WTC11 (cell line): ENCODE measurements at places on chromosomes 3 and 15. TPM values are rescaled to one million over a fixed set of nuclear protein-coding genes. Genes with fewer than 3 reads are reported as not detected.

The A4GNT gene
- total RNA-seq: not detected in 3 replicates

The SCN11A gene
- 0.13 to 0.27 TPM (median 0.25 TPM) in 3 replicates for total RNA-seq

GRCh38 chr3:4232798-4233197 is 70.4 kb upstream of the SETMAR start:
- DNase-seq: no peak
- H3K27ac ChIP-seq: no peak overlapping the region
- H3K4me3 ChIP-seq: no peak overlapping the region
- no peaks in the 10 kb centered on the region for H3K36me3 ChIP-seq
- peaks cover 20% of the 10 kb centered on the region for H3K4me1 ChIP-seq

The NR2E3 gene
- 0.57 to 1.4 TPM (median 0.80 TPM) in 3 replicates for total RNA-seq

GRCh38 chr3:63900010-63900409 is 12.2 kb downstream of the SCAANT1 start:
- no peak overlapping the region for H3K4me3 ChIP-seq
- DNase-seq: no peak
- no peaks in the 10 kb centered on the region for H3K27me3 ChIP-seq
- H3K36me3 ChIP-seq: peaks cover 9% of the 10 kb centered on the region

The CGNL1 gene
- total RNA-seq: 57.3 to 69.5 TPM (median 67.1 TPM) in 3 replicates

DNA sequence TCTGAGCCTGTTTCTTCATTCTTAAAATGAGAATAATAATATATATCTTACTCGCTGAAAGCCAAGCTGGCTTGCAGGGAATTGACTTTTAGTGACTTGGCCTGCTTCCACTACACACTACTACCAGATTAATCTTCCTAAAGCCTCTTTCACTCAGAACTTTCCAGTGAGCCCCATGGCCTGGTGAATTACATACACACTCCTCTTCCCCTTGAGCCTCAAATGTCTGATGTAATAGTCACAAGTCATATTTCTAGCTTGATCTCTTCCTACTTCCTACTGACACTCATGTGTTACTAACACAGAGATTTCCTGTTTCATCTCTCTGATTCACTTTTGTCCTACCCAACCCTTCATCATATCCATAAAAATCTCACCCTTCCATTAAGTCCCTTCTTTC is 82.7 kb upstream of the SOX2 start:
- no peak for DNase-seq
- H3K27ac ChIP-seq: no peak overlapping the region
- H3K4me3 ChIP-seq: no peak overlapping the region
- H3K36me3 ChIP-seq: no peaks in the 10 kb centered on the region
- H3K27me3 ChIP-seq: no peaks in the 10 kb centered on the region

DNA sequence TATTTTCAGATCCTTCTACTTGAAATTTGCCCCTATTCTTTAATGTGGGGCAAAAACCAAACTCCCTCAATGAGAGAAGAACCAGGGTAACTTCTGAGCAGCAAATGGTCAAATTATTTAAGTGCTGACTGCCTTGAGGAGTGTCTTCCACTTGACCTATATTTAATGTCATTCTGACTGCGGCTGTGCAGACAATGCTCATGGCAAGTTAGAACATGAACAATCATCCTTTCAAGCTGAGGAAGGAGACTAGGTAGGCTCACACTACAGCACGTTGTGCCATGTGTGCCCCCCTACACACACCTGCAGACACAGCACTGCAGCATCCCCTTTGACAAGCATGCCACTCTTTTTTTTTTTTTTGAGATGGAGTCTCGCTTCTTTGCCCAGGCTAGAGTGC is 98.2 kb downstream of the OSBPL10 start:
- H3K27me3 ChIP-seq: no peaks in the 10 kb centered on the region
- DNase-seq: no peak
- 0 out of 2 replicates have a peak, but pooled peaks cover 2% of the 10 kb centered on the region for H3K36me3 ChIP-seq

DNA sequence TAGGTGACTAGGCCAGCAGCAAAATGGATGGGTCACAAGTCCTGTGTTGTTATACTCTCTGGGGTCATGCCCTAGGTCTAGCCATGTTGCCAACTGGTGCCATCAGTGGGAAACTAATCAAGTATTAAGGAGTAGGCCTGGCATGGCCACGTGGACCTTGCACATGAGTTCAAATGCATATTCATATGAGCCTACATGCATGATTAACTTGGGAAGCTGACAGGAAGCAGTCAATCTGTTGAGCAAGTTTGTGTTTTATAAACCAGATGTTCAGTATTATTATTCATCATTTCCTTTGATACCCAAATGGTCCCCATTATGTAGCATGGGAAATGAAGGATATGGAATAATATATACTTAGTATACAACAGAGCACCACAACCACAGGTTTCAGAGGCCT is 95.0 kb downstream of the LRTM1 start:
- peaks cover 13% of the 10 kb centered on the region for H3K27me3 ChIP-seq
- no peak overlapping the region for H3K27ac ChIP-seq
- H3K4me3 ChIP-seq: no peak overlapping the region

- H3K27ac ChIP-seq: peak overlapping the region; percentile 4; the same call in 1 of the 2 replicates
- H3K36me3 ChIP-seq: peaks cover 4% of the 10 kb centered on the region
- H3K4me3 ChIP-seq: no peak overlapping the region
- no peak for DNase-seq
These were observed 598.4 kb downstream of the FHIT start for GRCh38 chr3:60652829-60653228.

The CRABP1 gene
- 374 to 444 TPM (median 377 TPM) in 3 replicates for total RNA-seq

DNA sequence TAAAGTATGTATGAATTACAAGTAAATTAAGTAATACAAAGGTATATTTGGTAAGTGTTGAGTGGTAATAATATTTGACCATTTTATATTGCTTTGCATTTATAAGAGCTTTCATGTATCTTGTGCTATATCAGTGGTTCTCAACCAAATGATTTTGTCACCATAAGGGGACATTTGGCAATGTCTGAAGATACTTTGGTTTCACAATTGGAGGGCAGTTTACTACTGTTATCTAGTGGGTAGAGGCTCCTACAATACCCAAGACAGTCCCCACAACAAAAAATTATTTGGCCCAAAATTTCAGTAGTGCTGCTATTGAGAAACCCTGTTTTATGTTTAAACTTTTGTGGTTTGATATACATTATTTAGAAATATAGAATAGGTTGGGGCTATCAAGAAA is 14.6 kb downstream of the TRPC1 start:
- DNase-seq: no peak
- no peaks in the 10 kb centered on the region for H3K4me1 ChIP-seq
- H3K27me3 ChIP-seq: no peaks in the 10 kb centered on the region
- no peak overlapping the region for H3K4me3 ChIP-seq
- no peak overlapping the region for H3K27ac ChIP-seq
- no peaks in the 10 kb centered on the region for H3K36me3 ChIP-seq

DNA sequence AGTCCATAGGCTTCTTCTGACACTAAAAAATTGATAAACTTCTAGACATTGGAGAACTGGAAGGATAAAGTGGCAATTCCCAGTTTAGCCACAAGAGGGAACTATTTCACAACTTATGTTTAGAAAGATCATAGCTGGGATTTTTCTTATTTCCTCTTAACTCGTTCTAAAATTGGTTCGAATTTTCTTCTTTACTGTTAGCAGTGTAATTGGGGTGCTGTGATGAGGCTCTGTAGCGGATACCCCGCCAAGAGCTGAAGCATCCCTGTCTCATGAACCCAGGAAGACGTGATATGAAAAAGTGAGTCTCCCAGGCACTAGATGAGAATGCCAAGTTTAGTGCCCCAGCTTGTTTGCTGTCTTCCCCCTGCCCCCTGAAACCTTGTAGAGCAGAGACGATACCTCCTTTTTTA is 85.1 kb downstream of the PDCD6IP start:
- H3K36me3 ChIP-seq: no peaks in the 10 kb centered on the region
- peaks cover 36% of the 10 kb centered on the region for H3K4me1 ChIP-seq
- no peak overlapping the region for H3K27ac ChIP-seq
- H3K4me3 ChIP-seq: peak overlapping the region; percentile 62

DNA sequence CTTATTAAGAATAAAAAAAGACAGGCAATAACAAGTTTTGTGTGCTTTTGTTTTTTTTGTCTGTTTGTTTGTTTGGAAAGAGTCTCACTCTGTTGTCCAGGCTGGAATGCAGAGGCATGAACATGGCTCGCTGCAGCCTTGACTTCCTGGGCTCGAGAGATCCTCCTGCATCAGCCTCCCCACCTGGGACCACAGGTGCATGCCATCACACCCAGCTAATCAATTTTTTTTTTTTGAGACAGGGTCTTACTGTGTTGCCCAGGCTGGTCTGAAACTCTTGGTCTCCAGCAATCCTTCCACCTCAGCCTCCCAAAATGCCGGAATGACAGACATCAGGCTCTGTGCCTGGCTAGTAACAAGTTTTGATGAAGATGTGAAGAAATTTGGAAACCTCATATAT is 73.1 kb upstream of the GCNT3 start:
- H3K4me1 ChIP-seq: no peaks in the 10 kb centered on the region
- no peak for DNase-seq
- no peaks in the 10 kb centered on the region for H3K36me3 ChIP-seq
- peaks cover 29% of the 10 kb centered on the region for H3K27me3 ChIP-seq
- H3K27ac ChIP-seq: no peak overlapping the region
- no peak overlapping the region for H3K4me3 ChIP-seq

The NTRK3 gene
- 8.2 to 12.3 TPM (median 10.3 TPM) in 3 replicates for total RNA-seq
